LHCN-M2 (cell line): ENCODE measurements at places on chromosomes 6 and 20.

DNA sequence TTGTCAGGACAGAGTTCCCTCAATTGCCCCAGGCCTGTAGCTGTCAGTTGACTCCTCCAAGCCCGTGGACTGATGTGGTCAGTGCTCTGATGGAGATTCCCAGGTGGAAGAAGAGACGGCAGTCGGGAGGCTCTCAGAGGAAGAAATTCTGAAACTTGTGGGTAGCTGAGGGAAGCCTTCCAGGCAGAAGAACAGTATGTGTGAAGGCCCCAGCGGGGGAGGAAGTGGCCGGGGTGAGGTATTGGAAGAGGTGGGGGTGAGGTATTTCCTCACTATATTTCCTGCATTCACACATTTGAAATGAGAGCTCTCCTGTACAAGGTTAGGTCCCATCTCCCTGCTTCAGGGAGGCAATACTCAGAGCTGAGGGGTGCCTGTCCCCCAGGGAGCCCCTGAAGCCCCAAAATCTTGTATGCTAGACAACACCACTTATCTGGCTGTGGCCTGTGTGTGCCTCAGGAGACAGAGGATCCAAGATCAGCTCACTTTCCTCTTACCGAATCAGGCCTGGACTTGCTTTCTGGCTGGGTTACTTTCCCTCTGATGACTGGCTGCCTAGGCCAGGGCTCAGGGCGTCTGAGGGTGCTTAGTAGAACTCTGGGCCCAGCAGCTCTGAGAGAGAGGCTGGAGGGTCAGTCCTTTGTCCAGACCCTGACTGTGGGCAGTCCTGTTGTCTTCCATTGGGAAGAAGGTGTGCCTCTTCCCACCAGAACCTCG lies 49.3 kb upstream of the MYL9 start:
- DNase-seq: peak; percentile 74

- DNase-seq: peak; percentile 93
These were observed 105.1 kb upstream of the CNKSR3 start for GRCh38 chr6:154615483-154616025.

- peak; percentile 8 for DNase-seq
These were observed 51.3 kb upstream of the GLP1R start for GRCh38 chr6:38997128-38997761.

DNA sequence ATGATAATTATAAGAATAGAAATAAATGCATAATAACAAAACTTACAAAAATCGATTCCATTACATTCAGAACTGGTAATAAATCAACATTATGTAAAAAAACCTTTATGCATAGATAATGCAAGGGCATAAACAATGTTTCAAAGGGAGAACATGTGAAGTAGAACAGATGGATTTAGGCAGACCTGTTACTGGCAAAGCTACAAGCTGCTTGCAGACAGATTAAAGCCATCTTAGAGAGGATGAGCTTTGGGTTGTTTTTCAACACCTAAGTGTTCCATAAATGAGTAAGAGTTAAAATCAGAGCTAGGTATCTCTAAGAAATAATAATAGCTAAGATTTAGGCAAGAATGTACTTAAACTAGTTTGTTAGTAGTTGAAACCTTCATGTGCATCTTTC lies 37.2 kb downstream of the SNAP25 start:
- no peak for DNase-seq

DNA sequence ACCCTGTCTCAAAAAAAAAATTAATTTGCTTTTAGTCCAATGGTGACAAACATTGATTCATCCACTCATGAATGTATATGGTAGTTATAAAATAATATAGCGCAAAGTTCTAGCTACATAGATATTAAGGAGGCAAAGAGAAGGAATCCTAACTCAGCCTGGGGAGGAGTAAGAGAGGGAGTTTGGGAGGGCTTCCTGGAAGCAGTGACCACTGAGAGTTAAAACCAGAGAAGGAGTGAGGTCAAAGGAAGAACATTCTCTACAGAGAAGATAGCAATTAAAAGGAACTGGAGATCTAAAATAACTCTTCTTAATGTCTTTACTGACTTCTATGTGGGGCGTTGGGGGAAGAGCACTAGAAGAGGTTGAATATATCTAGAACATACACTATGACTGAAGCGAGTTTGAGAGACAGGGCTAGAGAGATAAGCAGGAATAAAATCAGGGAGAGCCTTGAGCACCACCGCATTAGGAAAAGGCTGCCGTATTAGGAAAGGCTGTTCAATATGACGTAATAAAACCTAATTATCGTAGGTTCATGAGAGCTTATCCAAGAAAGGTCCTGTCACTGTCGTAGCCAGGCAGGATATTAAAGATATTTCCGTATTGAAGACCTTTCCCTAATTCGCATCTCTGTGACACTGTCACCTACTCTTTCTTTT lies 81.8 kb upstream of the CNKSR3 start:
- DNase-seq: no peak

DNA sequence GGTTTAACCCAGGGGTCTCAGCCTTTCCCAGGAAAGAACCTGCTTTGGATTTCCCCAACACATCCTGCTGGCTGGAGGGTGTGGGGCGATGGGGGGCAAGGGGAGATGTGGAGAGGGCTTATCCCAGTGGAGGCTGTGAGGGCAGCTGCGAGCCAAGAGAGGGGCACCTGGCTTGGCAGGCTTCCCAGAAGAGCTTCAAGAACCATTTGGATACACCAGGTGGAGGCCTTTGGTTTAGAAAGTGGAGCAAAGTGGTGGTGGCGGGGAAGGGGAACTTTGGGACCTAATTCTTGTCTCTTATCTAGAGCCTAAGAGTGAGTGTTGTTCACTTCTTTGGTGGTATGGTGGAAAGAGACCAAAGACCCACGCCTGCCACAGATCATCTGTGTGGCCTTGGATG lies 12.4 kb downstream of the CD40 start:
- DNase-seq: no peak

DNA sequence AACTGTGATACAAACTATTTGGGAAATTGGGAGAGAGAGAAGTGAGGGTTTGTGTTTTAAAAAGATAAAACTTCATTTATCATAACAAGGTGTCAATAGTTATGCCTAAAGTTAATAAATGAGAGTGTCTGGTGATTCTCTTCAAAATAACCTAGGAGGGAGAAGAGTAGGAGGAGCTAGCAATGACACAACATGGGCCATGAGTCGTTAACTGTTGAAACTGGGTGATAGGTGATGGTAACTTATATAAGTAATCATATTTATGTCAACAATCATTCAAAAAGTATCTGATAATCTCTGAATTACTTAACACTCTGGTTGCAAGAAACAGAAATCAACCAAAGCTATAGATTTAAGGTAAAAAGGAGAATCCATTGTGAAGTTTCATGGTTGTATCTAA lies 46.8 kb upstream of the INSM1 start:
- no peak for DNase-seq

- peak; percentile 68 for DNase-seq
These were observed 868 bp downstream of the NCOA3 start for GRCh38 chr20:47502271-47503239.

- DNase-seq: no peak
These were observed 592 bp downstream of the KCNG1 start for GRCh38 chr20:51022227-51022802.

DNA sequence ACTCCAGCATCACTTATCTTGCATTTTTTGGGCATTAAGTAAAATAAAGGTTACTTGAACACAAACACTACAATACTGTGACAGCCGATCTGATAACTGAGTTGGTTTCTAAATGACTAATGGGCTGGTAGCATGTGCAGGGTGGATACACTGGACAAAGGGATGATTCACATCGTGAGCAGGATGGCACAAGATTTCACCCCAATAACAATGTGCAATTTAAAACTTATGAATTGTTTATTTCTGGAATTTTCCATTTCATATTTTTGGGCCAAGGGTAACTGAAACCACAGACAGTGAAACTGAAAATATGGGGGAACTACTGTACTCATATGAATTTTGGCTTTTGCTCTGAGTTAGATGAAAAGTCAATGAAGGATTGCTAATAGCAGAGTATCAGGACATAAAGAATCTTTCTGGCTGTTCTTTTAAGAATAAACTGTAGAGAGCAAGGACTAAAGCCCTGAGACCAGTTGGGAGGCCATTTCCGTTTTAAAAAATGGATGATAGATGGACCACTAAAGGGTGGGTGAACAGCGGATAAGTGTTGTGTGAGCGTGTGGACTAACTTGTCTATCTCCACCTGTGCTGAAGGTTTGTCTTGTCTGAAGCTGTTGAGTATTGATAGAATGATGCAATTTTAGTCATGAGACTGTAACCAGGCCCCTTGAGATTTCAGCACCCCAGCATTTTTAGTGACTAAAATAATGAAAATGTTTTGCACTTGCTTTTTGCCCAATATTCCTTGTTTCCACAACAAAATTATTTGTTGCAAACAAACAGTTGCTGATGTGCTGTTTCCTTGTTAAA lies 8.2 kb downstream of the SPINT3 start:
- DNase-seq: peak; percentile 26

- no peak for DNase-seq
These were observed 72.4 kb downstream of the HFE start for GRCh38 chr6:26159357-26160273.

- peak; percentile 63 for DNase-seq
These were observed 138.3 kb upstream of the CDYL start for GRCh38 chr6:4637691-4638433.

GRCh38 chr6:118724211-118724610 lies 72.8 kb upstream of the CEP85L start:
- DNase-seq: no peak
